Frontal cortex (tissue), 4 donors: ENCODE measurements at places on chromosomes 12 and 14. TPM values are rescaled to one million over a fixed set of nuclear protein-coding genes. Genes with fewer than 3 reads are reported as not detected.

- DNase-seq = no peak
Observed at GRCh38 chr12:109531411-109531810, 41.9 kb downstream of the MMAB start.

DNA sequence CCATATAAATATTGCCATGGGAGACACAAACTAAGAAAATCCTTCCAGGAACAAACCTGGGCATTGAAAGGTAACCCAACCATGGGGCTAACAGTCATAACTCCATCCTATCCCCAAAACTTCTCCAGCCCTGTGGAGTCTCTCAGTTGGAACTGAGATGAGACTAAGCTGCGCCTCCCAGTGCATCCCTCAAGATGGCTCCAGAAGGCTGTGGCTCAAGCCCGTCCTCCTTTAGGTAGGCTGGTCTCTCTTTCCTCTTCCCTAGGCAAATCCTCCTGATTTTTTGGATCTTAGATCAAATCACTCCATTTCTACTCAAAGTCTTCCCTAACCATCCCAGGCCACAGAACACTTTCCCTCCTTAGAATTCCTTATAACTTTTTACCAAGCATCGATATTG lies 364.3 kb upstream of the CCDC196 start:
- DNase-seq = no peak

GRCh38 chr12:2616763-2617162 lies 178.0 kb upstream of the FKBP4 start:
- no peak for DNase-seq

DNA sequence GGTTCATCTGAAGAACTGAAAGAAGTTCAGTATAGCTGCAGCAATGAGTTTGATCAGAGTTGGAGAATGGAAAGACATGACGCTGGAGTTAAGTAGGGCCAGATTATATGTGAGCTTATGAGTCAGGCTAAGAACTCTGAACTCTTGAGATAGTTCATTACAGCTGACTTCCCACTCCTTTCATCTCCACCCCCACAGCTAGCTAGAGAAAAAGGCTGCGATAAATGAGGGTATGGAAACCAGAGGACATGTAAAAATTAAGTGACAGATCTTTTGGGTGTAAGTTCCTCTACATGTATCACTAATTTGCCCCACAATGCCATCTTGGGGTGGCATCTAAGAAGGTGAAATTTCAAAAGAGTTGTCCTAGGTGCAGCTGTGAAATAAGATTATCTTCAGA lies 28.6 kb downstream of the PYM1 start:
- DNase-seq = no peak

The DAO gene
- total RNA-seq = not detected

The DPPA3 gene
- not detected for total RNA-seq
